ENCODE measurements at places on chromosomes 2 and 18.
A peak's percentile ranks its signal among the peaks of the same experiment; 100 is the strongest.

- no peak for DNase-seq
Observed at GRCh38 chr18:54159906-54160305, 64.6 kb downstream of the MBD2 start.

GRCh38 chr2:4962419-4962818 is 729.8 kb upstream of the SOX11 start:
- DNase-seq, result no peak

DNA sequence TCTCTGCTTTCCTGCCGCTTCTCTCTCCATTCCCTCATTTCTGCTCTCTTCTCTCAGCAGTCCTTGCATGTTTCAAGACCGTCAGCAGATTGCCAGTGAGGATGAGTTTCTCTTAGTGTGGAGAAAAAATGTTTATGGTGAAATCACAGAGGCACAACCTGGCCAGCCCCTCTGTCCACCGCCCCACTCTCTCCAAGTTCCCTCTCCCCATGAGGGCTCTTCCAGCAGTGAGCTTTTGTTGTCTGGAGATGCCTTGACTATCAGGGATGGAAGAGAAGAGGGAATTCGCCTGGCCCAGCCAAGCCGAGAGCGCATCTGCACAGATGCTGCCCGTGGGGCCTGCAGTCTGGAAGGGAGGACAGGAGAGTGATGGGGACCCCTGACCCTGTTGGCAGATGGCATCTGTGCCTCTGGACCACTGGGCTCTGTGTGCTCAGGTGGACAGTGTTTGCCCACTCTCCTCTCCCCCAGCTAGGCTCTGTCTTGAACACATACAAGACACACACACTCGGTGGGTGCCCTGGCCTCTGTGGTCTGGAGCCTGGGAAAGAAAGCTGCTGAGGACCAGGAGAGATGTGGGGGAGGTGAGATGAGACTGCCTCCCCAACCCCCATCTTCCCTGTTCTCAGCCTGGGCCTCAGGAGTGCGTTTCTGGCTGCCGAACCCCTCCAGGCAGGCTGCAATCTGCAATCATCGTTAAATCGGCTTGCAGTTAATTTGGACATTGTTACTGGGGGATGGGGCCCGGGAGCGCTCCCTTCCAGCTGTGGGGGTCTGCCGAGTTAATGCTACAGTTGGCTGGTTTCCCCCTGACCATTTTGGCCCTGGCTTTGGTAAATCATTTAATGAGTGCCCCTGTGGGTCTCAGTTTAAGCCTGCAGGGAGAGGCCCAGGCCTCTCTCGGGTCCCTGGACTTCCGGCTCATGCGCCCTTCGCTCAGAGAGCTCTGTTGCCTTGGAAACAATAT is 4.5 kb downstream of the ITM2C start:
- no peak for DNase-seq

GRCh38 chr2:26629751-26630150 is 11.4 kb downstream of the CIB4 start:
- DNase-seq, result peak; percentile 40

DNA sequence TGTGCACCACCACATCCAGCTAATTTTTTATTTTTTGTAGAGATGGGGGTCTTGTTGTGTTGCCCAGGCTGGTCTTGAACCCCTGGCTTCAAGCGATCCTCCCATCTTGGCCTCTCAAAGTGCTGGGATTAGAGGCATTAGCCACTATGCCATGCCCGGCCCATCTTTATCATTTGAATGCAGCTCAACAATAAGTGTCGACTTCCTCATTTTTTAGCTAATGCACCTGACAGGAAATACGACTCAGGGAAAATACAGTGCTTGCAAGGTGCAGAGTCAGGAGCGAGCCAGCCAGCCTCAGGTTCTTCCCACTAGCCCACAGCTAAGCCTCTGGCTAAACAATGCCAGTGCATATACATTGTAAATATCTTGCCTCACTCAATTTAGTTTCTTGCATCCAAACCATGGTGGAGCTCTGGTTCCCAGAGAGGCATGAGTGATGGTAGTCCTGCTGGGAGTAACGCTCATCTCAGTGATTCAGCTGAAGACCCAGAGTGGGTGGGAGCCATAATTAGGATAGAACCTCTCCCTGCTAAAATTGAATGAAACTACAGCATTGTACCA is 135.0 kb downstream of the TGIF1 start:
- no peak for DNase-seq

DNA sequence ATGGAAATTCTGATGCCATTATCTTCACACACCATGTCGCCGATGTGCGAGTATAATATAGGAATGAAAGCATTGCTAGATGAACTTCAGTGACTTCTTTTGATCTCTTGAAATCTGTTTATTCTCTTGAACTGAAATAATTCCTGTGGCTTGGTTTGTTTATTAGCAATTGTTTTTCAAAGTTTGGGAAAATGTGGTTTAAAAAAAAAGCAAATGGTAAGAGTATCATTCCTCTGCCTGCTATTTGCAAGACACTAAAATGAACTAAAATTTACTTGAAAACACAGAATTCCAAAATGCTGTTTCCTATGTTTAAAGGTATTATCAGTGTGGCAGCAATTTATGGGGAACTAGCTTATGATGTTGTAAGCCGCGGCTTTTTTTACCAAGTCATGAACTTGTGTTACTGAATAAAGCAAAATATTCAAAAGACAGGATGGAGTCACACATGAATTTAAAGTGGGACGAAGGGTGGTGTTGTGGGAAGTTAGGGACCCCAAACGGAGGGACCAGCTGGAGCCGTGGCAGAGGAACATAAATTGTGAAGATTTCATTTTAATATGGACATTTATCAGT is 96.4 kb downstream of the COLEC12 start:
- DNase-seq, result no peak

DNA sequence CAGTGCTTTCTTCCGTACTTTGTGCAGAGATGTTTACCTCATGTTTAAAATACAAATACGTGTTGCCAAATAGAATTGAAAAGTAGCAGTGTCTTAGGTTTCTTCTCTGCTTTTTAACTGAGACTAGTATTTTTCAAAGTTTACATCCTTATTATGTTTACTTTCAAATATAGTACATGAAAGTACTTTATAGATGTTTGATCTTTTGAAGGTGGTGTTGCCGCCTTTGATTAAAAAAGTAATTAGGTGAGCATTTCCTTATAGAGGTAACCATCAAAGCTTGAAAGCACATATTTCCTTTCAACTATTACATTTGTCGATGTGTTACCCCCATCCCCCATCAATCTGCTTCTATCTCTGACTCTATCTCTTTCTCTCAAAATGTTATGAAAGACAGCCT is 87.0 kb downstream of the CERS6 start:
- no peak for DNase-seq

DNA sequence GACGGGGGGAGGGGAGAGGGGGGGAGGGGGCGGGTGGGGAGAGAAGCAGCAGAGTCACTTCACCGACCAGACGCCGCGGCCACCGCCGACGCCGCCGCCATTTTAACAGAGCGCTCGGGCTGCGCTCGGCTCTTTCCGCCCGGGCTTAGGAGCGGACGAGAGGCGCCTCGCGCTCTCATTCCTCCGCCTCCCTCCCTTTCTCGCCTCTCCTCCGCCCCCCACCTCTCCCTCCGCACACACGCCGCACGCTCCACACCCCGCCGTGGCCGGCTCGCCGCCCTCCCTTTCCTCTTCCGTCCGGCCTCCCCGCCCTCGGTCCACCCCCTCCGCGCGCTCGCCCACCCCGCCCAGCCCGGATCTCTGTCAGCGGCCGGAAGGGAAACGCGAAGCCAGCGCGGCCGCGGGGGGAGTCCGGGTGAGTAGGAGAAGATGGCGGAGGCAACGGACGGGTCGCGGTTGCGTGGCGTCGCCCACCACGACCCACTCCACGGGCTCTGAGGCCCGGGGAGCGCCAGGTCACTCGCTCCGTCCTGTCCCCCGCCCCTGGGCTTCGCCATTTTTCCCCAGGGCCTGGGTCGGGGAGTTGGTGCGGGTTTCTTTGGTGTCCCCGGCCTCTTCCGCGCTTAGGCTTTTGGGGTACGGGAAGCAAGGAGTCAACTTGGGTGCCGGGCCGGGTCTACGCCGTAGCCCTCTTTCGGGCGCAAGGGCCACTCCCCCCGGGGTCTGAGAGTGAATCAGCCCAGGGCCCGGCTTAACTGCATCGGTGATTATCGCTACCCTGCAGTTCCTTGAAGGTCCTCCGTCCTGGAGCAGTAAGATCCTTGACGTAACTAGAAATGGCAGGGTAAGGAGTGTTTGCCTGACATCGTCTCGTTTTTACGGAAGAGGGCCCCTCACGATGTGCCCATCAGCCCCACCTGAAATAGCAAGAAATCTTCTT is at the start of gene USP34:
USP34 (minus strand) TSS at position 123 of the 940 bp plus-strand sequence. CDS start 395 bp downstream, outside the sequence.
- DNase-seq, result peak; percentile 94

- no peak for DNase-seq
Observed at GRCh38 chr2:29848566-29849310, 72.6 kb downstream of the ALK start.

GRCh38 chr2:108833219-108833618 is 46.6 kb downstream of the CCDC138 start:
- DNase-seq, result no peak

- DNase-seq, result no peak
Observed at GRCh38 chr2:37871456-37872191, 53.5 kb upstream of the RMDN2 start.

- no peak for DNase-seq
Observed at GRCh38 chr18:5541644-5542043, 2.2 kb downstream of the EPB41L3 start.

DNA sequence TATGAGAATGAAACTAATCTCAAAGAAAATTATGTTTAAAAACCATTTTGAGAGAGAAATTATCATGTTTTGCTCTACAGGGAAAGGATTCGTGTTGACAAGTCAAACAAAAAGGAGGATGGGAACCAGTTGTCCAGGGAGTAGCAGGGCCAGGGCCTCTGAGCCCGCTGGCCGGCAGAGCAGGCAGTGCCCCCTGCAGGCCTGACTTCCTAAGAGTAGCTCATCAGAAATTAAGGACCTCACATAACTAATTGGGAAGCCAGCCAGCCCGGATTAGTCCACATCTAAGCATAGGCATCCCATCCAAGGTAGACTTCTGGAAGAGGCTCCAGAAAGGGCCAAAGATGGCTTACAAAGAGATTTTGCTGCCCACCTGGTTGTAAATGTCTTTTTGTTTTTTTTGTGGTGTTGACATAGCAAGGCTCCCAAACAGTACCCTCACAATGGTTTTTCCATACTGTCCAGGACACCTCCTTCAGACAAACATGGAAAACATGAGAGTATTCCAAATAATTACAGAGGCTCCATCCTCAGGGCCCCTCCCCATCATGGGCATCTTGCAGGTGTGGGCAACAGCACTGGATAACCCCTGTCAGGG is 241.2 kb upstream of the TANK start:
- no peak for DNase-seq

- DNase-seq, result no peak
Observed at GRCh38 chr2:38092196-38092902, 16.4 kb upstream of the CYP1B1 start.

- DNase-seq, result no peak
Observed at GRCh38 chr2:238570926-238571325, 144.2 kb downstream of the ASB1 start.

DNA sequence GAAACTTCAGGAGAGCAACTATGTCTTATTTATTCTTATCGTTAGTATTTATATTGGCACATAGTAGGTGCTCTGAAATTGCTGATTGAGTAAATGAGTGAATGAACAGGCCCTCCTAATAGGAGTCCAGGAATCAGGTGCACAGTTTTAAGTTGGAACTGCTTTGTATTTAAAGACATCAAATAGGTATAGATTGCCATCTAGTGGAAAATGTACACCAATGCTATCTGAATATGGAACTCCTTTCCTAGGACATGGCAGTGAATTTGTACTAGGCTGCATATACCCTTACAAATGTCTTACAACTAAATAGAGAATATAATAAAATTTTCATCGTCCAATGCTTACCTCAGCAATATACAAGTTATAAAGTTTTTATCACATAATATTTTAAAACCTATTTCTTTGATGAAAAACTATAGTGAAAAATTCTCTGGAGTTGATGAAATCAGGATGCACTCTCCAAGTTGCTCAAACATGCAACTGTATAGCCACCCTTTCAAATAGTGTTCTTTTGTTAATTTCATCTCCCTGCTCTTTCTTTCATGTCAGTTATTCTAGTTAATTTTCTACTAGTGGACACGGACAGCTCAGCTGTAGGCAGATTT is 318.9 kb upstream of the SYT4 start:
- no peak for DNase-seq

DNA sequence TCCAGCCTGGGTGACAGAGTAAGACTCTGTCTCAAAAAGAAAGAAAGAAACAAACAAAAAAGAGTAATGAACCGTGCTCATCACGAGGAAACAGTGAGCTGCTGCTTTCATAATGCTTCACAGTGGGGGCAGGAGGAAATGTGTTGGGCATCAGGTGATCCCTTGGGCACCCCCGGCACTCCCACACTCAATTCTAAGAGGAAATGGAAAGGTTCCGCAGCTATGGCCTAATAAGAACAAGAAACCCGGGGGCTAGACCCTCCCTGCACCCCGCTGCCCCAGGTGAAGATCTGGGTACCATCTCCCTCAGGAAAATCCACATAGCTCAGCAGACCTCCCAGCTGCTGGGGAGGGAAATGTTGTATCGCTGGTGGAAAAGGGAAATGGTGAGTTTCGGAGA is 118.9 kb downstream of the LPIN1 start:
- no peak for DNase-seq

- no peak for DNase-seq
Observed at GRCh38 chr2:109702250-109702985, 88.3 kb downstream of the SOWAHC start.

- DNase-seq, result peak; percentile 72
Observed at GRCh38 chr2:192195548-192196418, 1.1 kb upstream of the TMEFF2 start.

GRCh38 chr2:28975671-28976070 is 5.4 kb upstream of the TOGARAM2 start:
- peak; percentile 2 for DNase-seq

Data from chondrocyte (in vitro differentiated cells).